ENCODE measurements at places on chromosomes 4 and X.

DNA sequence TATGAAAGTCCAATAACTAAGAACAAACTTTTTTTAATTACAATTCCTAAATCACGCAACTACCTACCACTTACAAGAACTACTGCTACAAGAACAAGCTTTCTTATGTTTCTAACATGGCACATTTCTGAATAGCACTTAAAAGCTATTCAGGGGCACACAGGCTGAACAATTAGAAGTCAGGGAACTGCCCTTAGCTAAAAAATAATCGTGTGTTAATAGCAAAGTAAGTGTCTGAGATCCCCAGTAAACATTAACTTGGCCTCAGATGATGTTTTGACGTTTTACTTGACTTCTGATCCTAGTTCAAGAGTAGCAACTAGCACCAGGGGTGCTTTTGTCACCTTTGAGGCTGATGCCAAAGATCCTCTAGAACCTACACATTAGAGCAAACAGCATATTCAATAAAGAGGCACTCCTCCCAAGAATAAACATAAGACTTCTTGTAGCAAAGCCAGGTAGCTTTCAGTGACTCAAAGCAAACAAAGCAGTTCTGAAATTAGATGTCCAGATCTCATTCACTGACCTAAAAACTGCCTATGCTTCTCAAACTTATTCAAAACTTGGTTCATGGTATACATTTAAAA, 16.2 kb downstream of the SPOCK3 start:
- no peak for DNase-seq

GRCh38 chr4:152803541-152803940, 23.8 kb downstream of the ARFIP1 start:
- DNase-seq, result no peak

DNA sequence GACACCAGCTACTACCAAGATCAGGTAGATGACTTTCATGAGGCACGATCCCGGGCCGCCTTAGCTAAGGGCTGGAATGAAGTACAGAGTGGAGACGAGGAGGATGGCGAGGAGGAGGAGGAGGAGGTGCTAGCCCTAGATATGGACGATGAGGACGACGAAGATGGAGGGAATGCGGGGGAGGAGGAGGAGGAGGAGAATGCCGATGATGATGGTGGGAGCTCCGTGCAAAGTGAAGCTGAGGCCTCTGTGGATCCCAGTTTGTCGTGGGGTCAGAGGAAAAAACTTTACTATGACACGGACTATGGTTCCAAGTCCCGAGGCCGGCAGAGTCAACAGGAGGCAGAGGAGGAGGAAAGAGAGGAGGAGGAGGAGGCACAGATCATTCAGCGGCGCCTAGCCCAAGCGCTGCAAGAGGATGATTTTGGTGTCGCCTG, 481 bp downstream of the UTP3 start:
- no peak for DNase-seq

DNA sequence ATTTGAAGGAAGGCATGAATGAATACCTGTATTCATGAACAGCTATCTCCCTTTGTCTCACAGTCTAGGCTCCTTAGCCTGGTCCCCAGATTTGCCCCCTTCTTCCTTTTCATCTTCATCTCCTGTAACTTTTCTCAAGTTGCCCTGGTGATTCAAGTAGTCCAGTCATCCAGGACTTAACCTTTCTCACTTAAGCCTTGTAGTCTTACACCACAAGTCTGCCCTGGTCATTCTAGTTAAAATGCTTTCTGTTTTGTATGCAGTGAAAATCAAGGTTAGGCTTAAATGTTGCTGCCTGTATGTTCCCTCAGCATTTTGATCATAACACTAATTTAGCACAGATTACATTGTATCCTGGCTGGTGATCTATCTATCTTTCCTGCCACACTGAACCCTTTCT, 58.5 kb upstream of the SLC7A11 start:
- no peak for DNase-seq

DNA sequence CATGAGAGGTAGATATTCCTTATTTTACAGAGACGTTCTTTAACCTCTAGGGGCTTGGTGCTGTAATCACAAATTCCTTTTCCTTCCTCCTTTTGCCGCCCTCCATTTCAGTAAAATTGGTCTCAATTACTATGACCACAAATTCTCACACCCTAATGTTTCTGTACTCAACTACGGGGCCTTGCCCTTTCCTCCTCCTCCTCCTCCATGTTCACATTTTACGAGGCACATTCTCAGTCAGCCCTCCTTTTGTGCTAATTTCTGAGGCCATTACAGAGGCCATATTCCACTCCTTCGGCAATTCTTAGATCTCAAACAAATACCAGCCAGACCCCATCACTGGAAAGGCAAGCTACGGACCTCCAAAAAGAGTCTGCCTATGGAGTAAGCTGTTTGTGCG, 92.1 kb downstream of the SH3KBP1 start:
- DNase-seq, result no peak

GRCh38 chr4:133186845-133187244, 37.8 kb downstream of the PCDH10 start:
- DNase-seq, result no peak

DNA sequence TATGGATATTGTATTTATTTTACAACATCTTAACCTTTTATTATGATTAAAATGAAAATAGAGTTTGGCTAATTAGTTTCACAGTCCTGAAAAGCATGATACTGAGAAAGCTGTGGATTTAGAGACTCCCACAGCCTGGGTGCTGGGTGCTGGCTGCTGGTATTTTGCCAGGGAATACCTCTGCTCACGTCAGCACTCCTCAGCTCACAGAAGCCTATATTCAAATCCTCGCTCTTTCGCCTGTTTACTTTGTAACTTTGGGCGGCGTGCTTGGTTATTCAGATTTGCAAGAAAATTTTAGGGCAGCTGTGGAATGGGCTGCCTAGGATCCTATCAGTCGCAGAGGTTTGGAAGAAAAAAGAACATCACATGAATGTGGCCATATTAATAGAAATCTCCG, 261.8 kb downstream of the DCTD start:
- DNase-seq, result no peak

GRCh38 chrX:22012051-22012450, 20.1 kb upstream of the PHEX start:
- DNase-seq, result no peak

- no peak for DNase-seq
These were observed at the start of gene CXCL5 for GRCh38 chr4:73998040-73999011. CXCL5 (minus strand) TSS chr4:73998677; CDS start chr4:73998581, 96 bp downstream.

- no peak for DNase-seq
These were observed 11.4 kb downstream of the ASIC5 start for GRCh38 chr4:155854582-155855226.

GRCh38 chrX:38817004-38817703, 15.9 kb downstream of the MID1IP1 start:
- no peak for DNase-seq

DNA sequence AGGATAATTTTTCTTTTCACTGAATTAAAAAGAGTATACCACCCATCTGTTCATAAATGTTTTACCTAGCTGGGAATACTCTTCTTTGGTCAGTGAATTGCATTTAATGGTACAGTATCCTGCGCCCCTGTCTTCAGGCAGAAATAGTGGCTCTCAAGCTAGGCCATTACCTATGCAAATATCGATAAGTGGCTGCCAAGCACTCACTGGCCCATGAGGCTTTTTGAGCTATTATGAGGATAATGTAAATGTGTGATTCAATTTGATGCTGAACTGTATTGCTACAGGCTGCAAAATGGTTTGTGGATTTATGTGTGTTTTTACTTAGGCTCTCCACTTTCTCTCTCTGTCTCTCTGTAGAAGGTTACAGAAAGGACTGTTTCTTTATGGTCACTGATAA, 30.1 kb upstream of the MTMR1 start:
- no peak for DNase-seq

GRCh38 chr4:153215921-153216320, 11.7 kb downstream of the TRIM2 start:
- no peak for DNase-seq

GRCh38 chrX:153791104-153791852, 2.9 kb downstream of the IDH3G start:
- no peak for DNase-seq

GRCh38 chrX:111349101-111349500, 62.9 kb downstream of the DCX start:
- no peak for DNase-seq

DNA sequence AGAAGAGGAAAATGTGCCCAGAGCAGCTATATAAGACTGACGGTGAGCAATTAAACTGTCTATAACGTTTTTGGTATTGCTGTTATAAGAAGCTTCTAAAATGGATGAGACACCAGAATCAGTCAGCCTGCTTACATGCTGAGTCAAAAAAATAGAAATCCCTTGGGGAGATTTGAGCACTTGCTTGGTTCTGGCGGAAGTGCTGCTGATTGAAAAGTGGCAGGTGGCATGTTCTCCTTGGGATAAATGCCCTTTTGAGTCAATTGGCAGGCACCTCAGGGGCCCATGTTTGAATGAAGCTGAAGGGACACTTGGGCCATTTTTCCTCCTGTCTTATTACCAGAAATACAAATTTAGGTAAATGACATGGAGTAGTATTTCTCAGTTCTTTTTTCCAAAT, 148.7 kb downstream of the PTCHD1 start:
- no peak for DNase-seq

GRCh38 chr4:98659741-98660462, 1.5 kb upstream of the TSPAN5 start:
- no peak for DNase-seq

- no peak for DNase-seq
These were observed 58.1 kb upstream of the UCP1 start for GRCh38 chr4:140626661-140627376.

DNA sequence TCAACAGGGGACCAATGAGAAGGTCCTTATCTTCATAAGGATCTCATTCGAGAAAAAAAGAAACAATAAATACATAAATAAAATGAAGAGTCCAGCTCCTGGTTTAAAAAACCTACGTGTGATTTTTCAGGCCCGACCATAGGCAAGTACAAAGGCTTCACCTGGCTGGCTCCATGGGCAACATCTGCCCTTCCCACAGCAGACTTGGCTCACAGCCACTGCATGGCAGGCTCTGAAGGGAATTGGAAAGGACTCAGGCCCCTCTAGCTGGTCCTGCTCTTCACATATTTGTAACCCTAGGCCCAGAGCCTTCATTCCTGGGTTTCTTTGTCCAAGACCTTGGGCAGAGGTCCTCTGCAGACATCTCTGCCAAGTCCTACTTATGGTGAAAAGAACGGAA, 228.1 kb downstream of the QDPR start:
- no peak for DNase-seq

DNA sequence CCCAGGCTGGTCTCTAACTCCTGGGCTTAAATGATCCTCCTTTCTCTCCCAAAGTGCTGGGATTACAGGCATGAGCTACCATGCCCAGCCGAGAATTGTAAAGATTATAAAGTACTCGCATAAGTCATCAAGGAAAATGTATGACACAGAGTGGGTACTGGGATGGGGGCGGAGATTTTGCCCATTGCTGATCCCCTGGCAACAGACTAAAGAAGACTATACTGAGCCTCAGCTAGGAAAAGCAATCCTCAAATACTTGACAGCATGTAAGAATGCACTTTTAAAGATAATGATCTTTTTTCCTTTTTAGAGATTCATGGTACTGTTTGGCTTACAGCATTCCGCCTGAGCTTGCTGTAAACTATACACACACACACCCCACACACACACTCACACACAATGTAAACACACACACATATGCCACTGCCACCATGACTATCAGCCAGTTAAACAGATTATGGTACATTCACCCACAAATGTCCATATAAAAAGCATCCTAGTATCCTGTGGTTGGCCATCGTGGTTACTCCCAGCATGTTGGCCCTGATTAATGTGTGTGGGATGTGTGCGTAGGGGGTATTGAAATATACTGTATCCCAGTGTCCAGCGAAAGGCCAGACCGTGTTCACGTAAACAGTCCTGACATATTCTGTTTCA, 113.0 kb downstream of the AMELX start:
- no peak for DNase-seq

- no peak for DNase-seq
These were observed 9.8 kb upstream of the BCOR start for GRCh38 chrX:40107291-40108161.

DNA sequence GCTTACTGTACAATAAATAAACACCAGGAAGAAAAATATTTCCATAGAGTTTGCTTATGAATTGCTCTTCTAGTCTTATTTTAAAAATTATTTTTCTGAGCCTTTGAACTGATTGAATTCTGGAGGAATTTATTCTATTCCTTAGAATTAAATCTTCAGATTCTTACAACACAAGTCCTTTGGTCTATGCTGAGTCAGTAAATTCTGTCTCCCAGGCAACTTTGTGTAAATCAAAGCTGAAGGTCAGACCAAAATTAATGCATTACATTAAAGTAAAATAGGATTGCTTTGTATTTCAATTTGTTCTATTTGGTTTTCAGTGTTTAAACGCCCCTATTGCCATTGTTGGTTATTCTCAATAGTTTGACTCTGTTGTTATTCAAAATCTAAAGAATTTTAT, 26.8 kb upstream of the STPG2 start:
- DNase-seq, result no peak

DNA sequence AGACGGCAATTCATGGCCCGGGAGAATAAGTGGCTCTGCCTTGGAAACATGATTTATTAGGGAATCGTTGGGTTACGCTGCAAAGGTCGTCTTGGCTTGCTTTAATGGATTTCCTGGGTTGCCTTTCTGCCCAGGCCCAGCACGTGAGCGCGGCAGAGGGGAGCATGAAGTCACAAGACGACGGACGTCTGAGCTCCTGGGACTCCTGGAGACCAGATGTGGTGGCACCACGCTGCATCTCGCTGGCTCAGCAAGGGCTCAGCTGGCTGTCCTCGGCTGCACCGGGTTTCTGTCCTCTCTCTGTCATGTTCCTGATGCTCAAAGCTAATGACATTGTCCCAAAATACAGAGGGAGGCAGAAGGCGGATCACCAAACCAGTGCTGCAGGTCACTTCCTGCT, 61.2 kb downstream of the C4orf50 start:
- no peak for DNase-seq

- no peak for DNase-seq
These were observed 69.0 kb upstream of the SPANXN1 start for GRCh38 chrX:145178268-145178667.

DNA sequence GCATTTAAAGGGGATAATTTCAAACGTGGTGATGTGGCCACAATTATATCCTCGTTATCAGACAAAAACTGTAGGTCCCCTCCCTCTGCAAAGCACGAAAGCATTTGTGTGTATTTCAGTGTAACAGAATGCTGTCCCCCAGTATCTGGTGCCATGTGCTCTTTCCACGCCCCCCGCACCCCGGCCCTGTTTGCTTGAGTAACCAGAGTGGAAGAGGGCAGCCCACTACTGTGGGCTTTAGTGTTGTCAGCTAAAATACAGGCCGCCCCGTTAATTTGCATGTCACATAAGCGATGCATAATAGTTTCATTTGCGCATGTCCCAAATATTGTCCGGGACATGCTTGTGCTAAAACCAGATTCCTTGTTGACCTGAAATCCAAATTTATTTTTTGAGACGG, 110.1 kb downstream of the PHKA2 start:
- no peak for DNase-seq

DNA sequence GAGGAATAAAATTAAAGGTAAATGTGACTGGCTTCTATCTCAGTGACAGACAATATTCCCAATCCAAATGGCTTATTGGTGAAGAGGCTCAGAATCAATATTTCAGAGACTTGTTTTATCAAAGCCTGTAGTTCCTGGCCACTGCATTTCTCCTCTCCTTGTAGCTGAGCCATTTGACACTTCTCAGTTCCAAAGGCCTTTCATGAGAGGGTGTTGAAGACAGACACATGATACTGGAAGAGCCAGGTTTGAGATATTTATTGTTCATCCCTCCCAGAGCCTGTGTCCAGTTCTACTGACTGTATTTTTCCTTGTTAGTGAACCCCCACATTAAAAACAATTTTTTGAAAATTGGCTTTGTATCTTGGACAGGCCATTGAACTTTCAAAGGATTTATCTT, 12.9 kb upstream of the INPP4B start:
- DNase-seq, result no peak

Data from renal cortex interstitium (tissue), 15 donors.